ENCODE measurements at places on chromosomes 1 and 21.

GRCh38 chr1:32858136-32858535 is 12.6 kb downstream of the FNDC5 start:
- DNase-seq: no peak

DNA sequence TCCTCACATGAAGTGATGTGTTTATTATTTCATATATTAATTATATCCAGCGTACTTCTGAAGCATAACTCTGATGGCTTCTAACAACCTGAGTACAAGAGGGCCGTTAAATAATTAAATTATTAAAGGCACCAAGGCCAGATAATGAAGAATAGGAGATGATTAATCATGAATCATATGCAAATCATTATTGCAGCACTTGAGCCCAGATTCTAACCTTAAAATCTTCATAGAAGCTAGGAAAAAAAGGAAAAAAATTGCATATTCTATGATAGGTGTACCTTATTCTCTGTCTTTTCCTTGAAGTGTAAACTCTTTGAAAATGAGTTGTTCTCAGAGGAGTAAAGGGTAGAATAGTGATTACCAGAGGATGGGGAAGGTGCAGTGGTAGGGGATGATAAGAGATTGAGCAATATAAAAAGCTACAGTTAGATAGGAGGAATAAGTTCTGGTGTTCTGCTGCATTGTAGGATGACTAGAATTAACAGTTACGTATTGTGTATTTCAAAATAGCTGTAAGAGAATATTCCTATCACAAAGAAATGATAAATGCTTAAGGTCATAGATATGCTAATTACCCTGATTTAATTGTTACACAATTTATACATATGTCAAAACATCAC is 51.1 kb downstream of the SWT1 start:
- no peak for DNase-seq

- DNase-seq: no peak
Observed at GRCh38 chr21:16404776-16405175, 675.0 kb downstream of the USP25 start.

DNA sequence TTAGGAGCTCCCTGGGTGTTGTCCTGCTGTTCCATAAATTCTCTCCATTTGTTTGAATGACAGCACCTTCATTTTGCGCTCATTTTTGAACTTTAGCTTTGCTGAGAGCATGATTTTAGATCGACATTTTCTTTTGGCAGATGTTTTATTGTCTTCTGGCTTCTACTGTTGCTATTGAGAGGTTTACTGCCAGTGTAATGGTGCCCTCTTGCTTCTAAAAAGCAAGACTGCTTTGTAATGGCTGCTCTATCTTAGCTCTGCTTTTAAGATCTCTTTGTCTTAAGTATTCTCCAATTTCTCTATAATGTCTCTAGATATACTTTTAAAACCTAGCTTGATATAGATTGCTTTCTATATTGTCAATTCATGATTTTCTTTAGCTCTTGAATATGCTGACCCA is 27.8 kb downstream of the THEM4 start:
- DNase-seq: no peak

DNA sequence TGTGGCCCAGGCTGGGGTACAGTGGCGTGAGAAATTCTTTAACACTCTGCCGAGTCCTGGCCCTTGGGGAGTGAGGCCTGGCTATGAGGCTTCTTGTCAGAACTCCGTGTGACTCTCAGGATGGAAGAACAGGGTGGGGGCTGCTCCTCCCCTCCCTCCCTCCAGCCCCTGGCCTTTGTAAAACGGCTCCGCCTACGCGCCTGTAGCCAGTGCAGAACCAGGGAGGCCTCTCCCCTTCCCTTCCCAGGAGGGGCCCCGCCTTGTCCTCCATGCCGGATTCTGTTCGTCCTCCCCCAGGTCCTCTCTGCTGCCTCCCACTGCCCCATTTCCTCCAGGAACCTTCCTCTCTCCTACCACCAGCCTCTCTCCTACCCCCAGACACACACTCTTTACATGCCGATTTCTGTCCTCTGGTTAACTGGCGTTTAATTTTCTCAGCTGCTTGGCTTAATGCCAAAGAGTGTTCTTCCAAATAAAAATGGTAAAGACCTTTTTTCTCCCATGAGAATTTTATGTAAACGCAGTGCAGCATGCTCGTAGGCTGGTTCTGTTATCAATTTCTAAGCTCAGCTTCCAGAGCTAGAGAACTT is 21.0 kb downstream of the PDE9A start:
- DNase-seq: no peak

DNA sequence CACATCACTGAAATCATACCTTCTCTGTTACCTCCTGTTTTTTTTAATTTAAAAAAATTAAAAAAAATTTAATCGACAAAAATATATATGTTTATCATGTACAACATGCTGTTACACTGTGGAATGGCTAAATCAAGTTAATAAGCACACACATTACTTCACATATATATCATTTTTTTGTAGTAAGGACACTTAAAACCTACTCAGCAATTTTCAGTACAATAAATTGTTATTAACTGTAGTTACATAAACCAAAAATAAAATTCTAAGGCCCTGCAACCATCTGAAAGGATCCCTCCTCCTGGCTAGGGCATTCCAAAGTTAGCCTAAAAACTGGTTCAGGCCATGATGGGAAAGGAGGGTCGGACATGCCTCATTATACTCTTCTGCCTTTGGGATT is 23.6 kb upstream of the COQ8A start:
- DNase-seq: no peak

DNA sequence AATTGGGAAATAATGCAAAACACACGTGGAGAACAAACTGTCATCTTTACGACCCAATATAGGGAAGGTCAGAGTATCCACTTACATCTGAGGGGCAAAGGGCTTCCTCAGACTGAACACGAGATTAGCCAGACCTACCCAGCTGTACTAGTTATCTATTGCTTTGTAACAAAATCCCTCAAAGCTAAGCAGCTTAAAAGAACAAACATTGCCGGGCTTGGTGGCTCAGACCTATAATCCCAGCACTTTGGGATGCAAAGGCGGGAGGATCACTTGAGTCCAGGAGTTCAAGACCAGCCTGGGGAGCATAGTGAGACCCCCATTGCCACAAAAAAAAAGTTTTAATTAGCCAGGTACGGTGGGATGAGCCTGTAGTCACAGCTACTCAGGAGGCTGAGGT is 262.8 kb downstream of the LTN1 start:
- no peak for DNase-seq

DNA sequence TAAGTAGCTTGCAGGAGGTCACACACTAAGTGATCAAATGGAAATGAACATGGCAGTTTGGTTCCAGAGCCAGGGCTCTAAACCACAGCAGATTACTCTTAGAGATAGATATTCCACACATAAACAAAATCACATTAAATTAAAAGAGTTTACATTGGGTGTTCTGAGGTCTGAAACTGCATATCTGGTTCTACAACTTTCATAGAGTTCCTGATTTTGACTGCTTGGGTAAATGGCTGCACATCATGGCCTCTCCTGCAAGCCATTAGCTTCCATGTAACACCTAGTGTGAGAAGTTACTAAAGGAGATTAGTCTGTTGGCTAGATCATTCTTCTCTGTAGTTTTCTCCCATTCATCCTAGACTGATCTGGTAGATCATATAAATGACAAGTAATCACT is 12.8 kb upstream of the XCL2 start:
- DNase-seq: no peak

GRCh38 chr1:48069662-48070395 is 72.6 kb upstream of the TRABD2B start:
- DNase-seq: peak; percentile 41

DNA sequence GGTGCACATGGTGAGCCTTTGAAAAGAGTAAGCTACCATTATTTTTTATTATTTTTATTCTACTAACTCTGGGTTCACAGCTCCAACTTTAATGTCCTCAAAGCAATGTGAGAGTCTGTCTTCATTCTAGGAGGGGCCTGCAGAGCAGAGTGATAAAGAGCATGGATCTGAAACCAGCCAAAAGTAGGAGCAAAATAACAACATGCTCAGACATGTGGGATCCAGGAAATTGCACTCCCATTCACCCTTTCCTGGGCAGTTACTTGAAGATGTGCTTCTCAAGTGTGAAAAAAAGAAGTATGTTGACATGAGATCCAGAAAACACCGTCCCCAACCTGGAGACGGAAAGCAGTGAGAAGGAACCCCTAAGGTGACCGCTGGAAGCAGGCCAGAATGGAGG is 8.7 kb upstream of the LIN28A start:
- no peak for DNase-seq

DNA sequence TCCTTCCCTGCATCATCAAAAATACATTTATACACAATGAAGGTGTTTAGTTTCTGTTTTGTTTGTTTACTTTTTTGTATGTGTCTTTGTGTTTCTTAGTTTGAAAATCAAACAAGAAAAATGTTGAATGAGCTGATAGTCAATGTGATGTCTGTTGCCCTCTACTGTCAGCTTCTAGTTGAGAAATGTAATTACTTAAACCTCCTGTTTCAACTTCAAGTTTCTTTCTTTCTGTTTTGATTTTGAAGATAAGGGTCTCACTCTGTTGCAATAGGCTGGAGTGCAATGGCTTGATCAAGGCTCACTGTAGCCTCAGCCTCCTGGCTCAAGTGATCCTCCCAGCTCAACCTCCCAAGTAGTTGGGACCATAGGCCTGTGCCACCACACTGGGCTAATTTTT is 37.5 kb downstream of the SPTA1 start:
- DNase-seq: no peak

DNA sequence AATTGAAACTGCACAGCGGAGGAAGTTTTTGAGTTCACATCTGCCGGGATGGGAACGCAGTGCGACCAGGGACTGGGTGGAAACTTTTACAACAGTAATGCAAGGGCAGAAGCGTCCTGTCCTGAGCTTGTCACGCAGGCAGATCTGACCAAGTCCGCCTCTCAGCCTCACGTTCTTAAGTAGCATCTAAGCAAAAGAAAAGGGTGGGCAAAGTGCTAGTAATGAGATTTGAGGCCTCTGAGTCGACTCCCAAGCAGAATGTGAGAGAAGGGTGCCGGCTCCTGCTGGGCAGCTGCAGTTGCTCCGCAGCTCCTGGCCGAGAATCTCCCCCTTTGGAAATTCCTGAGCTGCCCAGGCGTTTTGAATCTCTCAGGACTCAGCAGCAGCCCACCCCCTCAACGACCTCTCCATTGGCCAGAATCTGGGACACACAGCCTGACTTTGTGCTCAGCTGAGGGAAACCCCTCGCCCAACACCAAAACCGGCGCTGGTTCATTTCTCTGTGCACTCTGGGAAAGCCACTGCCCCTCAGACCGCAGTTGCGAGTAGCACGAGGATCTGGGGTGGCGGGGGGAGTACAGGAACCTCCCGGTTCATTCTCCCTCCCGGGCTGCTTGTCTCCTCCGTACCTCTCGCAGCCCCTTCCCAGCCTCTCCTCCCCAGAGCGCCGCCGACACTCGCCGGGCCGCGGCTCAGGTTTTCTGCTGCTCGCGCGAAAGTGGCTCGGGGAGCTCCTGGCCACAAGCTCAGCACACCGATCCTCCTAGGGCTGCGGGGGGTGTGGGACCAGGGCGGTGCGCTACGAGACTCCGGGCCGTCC is 913 bp upstream of the S1PR1 start:
- peak; percentile 56 for DNase-seq

GRCh38 chr1:178946855-178947676 is 76.2 kb upstream of the ANGPTL1 start:
- DNase-seq: no peak

GRCh38 chr1:167016100-167016750 is 27.1 kb downstream of the MAEL start:
- DNase-seq: no peak

- no peak for DNase-seq
Observed at GRCh38 chr1:60984062-60984799, 98.1 kb upstream of the NFIA start.

GRCh38 chr1:176744142-176744541 is 281.2 kb downstream of the PAPPA2 start:
- no peak for DNase-seq

DNA sequence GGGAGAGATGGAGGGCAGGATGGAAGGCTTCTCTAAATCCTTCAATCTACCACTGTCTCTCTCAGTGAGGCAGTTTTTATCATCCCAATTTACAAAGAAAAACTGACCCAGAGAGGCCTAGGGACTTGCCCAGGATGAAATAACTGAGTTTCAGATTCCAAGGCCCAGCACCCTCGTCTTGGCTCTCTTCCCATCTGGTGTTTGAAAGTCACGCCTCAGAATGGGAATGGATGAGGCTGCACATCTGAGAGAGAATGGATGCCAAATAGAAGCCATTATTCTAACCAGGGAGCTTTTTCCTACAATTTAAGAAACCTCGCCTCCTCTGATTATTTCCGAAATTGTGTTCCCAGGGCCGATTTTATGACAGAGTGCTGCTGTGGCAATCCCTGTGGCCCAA is 10.6 kb upstream of the KCNN3 start:
- no peak for DNase-seq

DNA sequence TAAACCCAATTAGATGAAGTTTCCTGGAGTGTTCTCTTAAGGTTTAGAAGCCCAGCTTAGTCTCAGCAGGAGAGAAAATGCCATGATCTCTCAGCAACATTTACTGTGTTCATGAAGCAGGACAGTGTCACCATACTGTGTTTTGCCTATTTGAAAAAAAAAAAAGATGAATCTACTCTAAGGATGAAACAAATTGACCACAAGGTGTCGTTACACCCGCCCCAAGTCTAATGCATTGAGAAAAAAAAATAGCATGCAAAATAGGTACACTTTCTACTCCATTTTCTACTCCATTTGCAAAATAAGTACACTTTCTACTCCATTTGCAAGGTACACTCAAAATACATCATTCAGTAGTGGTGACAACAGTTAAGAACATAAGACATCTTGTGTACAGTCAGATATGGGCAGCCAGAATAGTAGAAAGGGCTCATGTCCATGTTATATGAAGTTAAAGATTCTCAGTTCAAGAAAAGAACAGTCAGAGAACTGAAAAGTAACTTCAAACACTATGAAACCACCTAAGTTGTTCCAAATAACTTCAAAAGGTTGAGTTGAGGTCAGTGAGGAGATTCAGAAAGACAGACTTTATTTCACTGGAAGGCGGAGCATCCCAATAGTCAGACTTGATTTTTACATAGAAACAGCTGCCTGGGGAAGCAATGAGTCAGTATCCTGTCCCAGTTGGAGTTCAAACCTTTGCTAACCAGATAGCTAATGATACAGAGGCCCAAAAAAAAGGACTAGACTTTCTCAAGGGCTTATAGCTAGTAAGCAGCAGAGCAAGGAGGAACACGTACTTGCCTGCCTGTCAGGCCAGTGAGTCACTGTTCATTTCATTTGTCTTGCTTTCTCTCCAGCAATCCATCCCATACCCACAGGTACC is 13.3 kb downstream of the PLPPR5 start:
- peak; percentile 37 for DNase-seq

DNA sequence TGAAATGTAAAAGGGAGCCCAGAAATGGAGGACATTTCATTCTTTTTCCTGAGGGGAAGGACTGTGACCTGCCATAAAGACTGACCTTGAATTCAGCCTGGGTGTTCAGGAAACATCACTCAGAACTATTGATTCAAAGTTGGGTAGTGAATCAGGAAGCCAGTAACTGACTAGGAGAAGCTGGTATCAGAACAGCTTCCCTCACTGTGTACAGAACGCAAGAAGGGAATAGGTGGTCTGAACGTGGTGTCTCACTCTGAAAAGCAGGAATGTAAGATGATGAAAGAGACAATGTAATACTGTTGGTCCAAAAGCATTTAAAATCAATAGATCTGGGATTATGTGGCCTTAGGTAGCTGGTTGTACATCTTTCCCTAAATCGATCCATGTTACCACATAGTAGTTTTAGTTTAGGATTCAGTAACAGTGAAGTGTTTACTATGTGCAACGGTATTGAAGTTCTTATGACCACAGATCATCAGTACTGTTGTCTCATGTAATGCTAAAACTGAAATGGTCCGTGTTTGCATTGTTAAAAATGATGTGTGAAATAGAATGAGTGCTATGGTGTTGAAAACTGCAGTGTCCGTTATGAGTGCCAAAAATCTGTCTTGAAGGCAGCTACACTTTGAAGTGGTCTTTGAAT is 2.9 kb downstream of the RGS2 start:
- no peak for DNase-seq

GRCh38 chr1:6444377-6444776 is 19.8 kb downstream of the ESPN start:
- DNase-seq: no peak
